ENCODE measurements at places on chromosomes 4 and X. TPM values are rescaled to one million over a fixed set of nuclear protein-coding genes. Genes with fewer than 3 reads are reported as not detected.
A peak's percentile ranks its signal among the peaks of the same experiment; 100 is the strongest.

Gene DCHS2
- not detected for total RNA-seq

Gene CCDC110
- 0.10 TPM for total RNA-seq

Gene ITIH6
- total RNA-seq, result not detected

Gene USP51
- 1.6 TPM for total RNA-seq

Gene UCHL1
- 1.1 TPM for total RNA-seq

Gene EDA2R
- 1.3 TPM for total RNA-seq

Gene GLOD5
- total RNA-seq, result not detected

Gene DOK7
- not detected for total RNA-seq

Gene ZNF185
- total RNA-seq, result 0.82 TPM

DNA sequence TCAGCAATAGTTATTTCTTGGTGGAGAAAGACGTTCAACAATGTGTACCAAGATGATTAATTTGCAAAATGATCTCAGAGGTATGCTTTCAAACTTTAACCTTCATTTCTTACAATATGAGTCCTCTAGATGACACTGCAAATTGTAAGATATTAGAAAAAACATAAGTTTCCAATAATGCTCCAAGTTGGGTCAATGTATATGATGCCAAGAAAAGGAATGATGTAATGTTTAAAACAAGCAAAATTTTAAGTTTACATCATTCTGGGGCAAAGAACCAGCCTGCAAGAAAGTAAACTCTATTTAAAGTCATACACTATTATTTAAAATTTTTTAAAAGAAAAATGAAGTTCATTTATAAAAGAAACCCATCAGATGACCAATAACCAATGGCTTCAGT lies 56.1 kb downstream of the PRSS12 start:
- DNase-seq, result no peak

DNA sequence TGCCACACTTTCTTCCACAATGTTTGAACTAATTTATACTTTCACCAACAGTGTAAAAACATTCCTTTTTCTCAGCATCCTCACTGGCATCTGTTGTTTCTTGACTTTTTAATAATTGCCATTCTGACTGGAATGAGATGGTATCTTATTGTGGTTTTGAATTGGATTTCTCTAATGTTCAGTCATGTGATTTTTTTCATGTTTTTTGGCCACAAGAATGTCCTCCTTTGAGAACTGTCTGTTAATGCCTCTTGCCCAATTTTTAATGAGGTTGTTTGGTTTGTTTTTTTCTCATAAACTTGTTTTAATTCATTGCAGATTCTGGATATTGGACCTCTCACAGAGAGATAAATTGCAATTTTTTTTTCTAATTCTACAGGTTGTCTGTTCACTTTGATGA lies 1195.2 kb downstream of the TECRL start:
- DNase-seq, result no peak

DNA sequence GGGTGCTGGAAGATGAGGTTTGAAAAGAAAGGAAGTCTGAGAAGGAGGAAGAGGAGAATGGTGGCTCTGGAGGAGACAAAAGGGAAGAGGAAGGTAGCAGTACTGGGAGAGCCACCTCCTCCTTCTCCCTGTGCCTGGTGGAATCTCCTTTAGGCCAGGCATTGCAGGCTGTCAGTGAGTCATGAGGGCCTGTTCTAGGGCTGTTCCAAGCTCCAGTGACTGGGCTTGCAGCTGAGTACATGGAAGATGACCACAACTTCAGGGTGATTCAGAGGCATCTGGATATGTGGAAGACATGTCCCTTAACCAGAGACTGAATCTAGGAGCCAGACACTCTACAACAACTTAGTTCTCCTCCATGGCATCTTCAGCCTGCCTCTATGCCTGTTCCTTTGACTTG lies 107.8 kb downstream of the EFNB1 start:
- DNase-seq, result no peak

- DNase-seq, result no peak
These were observed 72.4 kb upstream of the KLHL13 start for GRCh38 chrX:118189000-118189399.

GRCh38 chr4:52651996-52652672 lies 7.0 kb downstream of the USP46 start:
- DNase-seq, result no peak

DNA sequence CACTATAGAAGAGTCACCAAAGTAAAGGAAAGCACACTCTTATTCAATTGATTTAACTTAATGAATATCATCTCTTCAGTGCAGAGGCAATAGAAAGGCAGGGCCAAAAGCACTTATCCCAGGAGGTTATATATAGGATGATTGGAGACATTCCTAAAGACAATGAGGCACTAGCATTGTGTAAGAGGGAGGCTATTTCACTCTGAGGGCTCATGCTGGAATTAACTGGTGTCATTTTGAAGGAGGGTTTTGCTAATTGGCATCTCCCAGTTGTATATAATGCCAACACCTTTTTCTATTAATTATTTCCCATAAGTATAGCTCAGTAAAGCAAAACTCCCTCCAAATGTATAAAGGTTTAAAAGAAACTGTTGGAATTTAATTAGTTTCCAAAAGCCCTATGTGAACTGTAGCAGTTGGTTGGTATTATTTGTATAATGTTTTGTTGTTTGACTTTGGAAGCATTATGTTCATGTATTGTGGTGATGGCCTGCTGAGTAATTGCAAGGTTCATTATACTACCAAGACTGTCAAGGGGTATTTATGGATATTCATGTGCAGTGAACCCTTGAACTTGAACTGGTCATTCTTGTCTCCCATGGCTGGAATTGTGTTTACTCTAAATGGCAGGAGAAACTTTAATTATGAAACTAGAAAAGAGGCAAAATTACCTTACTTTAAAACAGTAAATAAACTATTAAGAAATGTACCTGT lies 270.3 kb downstream of the BMPR1B start:
- DNase-seq, result no peak

DNA sequence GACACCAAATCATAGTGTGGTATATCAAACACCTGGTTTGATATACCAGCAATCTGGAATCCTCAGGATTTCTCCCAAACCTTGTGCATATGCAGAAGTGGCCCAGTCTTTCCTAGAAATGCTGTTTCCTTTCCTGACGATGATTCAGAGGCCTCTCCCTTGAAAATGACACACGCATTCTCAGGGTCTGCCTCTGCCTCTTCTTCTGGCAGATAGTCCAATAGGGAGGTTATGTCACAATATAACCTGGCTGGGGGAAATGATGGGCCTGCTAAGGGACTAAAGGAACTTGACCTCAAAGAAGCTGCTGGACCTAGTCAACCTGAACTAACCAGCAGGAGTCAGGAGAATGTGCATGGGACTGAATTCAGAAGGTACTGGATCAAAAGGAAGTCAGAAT lies 435.2 kb downstream of the IDS start:
- DNase-seq, result no peak

GRCh38 chr4:80265571-80266252 lies 752 bp upstream of the FGF5 start:
- no peak for DNase-seq

DNA sequence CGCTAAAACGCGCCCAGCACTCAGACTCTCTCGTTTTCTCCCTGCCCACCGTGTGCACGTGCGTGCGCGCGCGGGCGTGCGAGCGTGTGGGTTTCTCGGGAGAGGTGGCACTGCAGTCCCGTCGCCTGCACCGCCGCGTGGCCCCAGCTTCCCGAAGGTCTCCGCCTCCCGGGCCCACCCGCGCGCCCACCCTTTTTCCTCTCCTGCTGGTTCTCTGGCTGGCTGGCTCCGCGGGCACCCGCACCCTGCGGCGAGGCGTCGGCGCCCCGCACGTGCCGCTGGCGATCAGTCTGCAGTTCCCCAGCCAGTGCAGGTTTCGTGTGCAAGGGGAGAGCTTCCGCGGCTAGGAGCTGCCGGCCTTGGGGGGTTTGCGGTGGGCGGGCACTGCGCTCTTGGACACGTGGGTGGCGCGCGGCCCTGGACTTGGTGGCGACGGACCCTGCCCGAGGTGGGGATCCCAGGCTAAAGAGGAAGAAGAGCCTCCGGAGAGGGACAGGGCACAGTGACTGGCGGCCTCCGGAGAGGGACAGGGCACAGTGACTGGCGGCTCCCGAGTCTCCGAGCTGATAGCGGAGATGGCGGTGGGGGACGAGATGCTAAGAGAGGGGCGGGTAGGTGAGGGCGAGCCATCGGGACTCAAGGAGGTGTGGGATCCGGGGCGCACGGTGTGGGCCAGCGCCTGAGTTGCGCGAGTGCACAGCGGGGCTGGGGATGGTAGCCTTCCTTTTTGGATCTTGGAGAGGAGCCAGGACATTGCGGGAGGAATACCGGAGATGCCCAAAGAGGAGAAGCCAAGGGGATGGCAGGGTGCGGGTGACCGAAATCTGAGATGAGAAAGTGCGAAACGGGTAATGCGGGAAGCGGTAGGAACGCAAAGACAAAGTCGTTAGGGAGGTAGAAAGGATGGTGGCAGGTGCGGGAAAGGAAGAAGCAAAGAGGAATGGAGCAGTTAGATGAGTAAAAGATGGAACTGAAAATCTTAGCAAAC lies at the start of gene FAM184B:
Gene FAM184B, minus strand, starts transcription at position 322 of the 988 bp plus-strand sequence. CDS start 322 bp downstream, outside the sequence.
- DNase-seq, result no peak

- no peak for DNase-seq
These were observed 62.5 kb downstream of the ABLIM2 start for GRCh38 chr4:8095956-8096689.

DNA sequence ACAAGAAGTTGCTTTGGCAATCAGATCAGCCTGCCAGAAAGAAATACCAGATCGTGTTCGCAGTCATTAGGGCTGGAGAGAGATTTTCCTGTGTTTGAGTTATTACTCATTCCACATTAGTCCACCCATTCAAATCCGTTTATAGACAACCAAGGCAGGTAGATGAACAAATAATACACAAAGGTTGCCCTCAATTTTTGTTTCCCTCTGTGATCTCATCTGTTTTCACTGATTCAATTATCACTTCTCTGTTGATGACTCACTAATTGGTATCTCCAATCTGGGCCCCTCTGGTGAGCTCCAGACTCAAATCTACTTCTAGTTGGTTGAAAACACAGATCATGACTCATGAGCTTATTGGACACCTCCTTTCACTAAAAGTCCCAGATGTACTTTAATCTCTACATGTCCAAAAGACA lies 54.5 kb downstream of the CHM start:
- DNase-seq, result peak; percentile 9

DNA sequence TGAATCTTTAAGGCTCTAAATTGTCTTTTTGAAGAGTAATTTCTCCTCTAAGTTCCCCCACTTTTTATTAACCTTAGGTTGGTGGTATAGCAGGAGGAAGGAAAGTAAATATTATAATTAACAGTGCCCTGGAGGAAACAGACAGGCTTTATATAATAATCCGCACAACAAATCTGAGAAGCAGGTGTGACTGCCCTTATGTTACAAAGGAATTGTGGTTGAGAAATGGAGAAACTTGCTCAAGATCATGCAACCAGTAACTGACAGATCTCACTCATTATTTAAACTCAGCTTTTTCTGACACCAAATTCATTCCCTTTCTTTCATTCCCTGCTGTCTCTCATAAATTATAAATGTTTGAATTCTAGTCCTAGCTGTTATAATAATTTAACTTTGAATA lies 282.0 kb downstream of the PPP3CA start:
- no peak for DNase-seq

GRCh38 chrX:70208479-70208878 lies 26.0 kb upstream of the AWAT1 start:
- no peak for DNase-seq

DNA sequence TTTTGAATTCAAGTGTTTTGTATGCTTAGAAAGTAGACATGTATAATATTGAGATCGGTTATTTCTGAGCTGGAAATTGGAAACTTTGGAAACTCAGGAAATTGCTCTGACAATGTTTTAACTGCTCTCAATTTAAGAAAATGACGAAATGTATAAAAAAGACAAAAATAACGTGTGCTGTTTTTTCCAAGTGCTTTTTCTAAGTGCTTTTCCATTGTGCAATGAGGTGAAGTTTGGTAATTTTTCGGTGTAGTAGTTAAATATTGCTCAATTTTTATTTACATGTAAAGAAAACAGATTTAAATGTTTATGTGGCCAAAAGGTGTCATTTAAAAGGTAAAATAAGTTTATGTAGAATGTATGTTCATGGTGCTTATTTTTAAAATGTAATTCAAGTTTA lies 39.4 kb upstream of the RHOH start:
- DNase-seq, result no peak

DNA sequence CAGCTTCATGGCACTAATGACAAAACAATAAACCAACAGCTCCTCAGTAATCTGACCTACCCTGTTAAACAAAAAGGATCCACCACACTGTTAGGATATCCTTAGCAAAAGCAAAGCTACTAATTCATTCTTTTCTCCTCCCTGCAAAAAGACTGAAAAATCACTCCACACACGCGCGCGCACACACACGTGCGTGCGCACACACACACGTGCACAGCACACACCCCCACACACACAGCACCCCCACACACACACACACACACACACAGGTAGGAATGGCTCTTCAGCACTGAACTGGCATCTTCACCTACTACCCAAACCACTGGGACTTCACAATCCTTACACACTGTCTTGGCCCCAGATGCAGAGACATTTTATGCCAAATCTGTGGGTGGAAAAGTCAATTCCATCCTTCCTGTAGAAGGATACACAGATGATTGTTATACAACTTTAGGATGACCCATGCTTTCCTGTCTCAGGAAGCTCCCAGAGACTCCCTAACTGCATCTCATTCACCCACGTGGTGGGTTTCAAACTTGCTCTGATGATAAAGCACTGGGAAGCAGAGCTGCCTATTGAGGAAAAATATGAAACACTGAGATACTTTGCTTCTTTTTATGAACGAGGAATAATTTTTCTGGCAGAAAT lies 102.5 kb downstream of the TSPAN5 start:
- no peak for DNase-seq

- no peak for DNase-seq
These were observed 1005.8 kb downstream of the PCDH18 start for GRCh38 chr4:136526517-136526916.

- DNase-seq, result no peak
These were observed 83.6 kb downstream of the GAB1 start for GRCh38 chr4:143420227-143420626.

DNA sequence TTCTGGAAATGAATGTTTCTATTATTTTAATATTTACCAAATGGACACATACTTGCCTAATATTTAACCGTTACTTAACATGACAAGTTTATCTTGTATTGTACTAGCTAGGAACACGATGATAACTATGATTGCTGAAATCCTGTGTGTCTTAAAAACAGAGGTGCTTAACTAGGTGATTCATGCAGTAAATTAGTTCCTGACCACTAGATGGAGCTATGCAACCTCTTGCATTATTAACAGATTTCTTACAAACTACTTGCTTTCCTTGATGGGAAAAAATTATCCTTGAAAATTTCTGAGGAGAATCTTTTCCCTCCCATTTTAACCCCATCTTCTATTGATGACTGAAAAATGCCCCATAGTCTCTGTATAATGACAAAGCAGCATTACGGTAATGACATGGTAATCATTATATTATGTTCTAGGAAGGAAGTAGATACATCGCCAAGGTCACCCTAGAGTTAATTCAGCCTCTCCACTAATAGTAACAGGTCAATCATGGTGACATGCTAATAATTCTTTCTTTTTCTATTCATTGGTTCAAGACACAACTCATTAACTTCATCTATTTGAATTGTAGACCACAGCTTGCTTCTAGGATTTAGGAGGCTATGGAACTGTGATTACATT lies 844.2 kb downstream of the RAPGEF2 start:
- DNase-seq, result no peak

GRCh38 chr4:69141320-69141719 lies 45.0 kb downstream of the UGT2B7 start:
- DNase-seq, result no peak
